SHP77 treated with DMSO at 0.1 percent for 48 hours (cell line): ENCODE measurements at places on chromosomes 2 and 18.

- DNase-seq, result no peak
Observed at GRCh38 chr18:35201256-35201931, 39.4 kb upstream of the ZNF397 start.

GRCh38 chr2:138081225-138082073 lies 117.2 kb downstream of the HNMT start:
- DNase-seq, result no peak

GRCh38 chr2:157929871-157930667 lies 53.9 kb upstream of the ACVR1 start:
- no peak for DNase-seq

DNA sequence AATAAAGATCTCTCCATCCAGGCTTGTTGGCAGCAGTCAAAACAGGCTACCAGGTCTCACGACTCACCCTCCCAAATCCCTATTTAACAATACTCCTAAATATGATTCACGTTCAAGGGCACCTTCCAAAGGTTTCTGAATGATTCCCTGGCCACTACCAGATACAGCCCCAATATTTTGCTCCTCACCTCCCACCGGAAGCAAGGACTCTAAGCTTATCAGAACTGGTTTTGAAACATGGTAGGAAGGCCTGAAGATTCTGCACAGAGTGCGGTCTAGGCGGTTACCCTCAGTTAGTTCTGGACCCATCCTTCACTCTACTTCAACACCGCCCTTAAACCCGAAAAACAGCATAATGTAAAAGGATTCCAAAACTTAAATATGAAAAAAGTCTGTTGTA lies 5.2 kb downstream of the PPP4R1 start:
- no peak for DNase-seq

DNA sequence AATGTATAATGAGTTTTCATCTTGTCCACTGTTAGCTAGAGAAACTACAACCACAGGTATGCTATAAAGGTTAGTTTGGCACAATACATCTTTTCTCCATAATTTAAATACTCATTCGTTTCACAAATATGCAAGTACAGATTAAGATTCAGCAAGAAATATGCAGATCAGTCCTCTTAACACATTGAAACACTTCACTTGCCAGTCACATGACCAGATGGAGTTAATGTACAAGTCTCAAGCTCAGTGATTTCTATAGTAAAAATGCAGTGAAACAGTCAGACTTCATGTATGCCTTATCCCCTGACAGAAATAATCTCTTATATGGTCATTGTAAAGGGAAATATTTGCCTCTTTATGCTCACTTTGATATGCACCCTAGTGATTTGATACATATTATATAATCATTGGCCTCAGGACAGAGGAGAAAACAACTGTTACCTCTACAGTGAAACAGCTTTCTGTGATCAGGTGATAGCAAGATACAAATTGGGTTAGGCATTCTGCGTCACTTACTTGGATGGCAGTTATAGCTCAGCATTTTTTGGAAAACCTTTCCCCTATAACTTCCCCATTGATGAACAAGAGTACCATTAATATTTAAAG lies 104.6 kb downstream of the TCF4 start:
- DNase-seq, result no peak

- DNase-seq, result peak; percentile 35
Observed at GRCh38 chr18:76709659-76710645, 112.4 kb upstream of the ZNF236 start.

DNA sequence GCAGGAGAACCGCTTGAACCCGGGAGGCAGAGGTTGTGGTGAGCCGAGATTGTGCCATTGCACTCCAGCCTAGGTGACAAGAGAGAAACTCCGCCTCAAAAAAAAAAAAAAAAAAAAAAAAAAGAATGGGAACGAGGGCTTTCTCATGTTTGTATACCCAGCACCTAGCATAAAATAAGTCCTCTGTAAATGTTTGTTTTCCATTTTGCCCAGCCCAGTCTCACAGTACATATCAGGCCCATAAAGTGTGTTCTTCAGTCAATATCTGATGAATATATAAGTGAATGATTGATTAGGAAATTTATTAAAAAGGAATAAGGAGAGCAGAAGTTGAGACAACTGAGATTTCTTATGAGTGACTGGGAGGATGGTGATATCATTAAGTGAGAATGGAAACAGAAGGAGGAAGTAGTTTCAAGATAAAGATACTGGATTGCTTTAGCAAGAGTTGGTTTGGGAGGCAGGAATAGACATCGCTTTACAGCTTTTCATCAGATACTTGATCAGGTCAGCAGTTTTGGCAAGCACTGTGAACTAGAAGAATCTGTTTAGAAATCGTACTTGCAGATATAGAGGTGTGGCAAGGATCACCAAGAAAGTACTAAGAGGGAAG lies 327.5 kb downstream of the KIAA1328 start:
- DNase-seq, result no peak

DNA sequence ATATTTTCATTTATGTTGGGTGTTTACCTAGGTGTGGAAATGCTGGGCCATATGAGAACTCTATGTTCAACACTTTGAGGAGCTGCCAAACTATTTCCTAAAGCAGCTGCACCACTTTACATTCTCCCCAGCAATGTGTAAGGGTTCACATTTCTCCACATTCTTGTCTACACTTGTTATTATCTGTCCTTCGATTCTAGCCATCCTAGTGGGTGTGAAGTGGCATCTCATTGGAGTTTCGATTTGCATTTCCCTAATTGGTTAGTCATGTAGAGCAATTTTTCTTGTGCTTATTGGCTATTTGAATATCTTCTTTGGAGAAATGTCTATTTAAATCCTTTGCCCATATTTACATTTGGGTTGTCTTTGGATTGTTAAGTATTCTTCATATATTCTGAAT lies 21.9 kb downstream of the RNF144A start:
- DNase-seq, result no peak

DNA sequence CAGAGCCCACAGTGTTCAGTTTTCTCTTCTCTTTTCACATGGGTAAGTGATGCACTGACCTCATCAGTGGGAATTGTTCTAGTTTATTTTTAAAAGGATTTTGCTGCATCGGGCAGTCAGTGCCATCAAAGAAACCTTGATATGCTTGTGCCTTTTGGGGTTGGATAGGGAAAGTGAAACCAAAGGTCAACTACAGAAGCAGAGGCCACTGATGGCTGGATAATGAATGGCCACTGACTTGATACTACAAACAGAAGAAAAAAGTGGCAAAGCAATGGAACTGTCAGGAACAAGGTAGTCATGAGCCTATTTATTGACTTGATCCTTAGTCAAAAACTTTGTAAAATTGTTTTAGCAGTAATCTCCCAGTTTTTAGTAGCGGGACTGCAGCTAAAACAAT lies 636.3 kb upstream of the ZEB2 start:
- no peak for DNase-seq
